ENCODE measurements at places on chromosomes 6 and 20.

- DNase-seq = no peak
Measured at GRCh38 chr6:167787896-167788562, 38.7 kb upstream of the AFDN start.

GRCh38 chr6:144879436-144879835 is 594.3 kb downstream of the UTRN start:
- DNase-seq = no peak

GRCh38 chr6:79440598-79440997 is 96.6 kb downstream of the LCA5 start:
- DNase-seq = no peak

- DNase-seq = no peak
Measured at GRCh38 chr6:82088978-82089771, 158.4 kb downstream of the IBTK start.

DNA sequence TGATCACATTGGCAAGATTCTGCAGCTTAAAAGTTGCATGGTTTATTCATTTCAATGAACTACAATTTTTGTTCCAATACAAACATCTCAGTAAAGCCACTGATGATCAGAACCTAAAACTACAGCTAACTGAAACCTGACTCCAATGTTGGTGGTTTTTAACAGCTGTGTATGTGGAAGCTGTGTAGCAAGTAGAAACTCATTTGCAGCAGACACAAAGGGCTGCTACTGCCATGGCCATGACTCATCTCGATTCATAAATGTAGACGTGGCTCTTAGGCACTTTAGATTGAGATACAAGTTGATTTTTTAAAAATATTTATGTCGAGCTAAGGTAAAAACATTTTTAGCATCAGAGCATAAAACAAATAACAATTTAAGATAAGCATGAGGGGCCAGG is 19.5 kb upstream of the MAP3K4 start:
- DNase-seq = no peak

DNA sequence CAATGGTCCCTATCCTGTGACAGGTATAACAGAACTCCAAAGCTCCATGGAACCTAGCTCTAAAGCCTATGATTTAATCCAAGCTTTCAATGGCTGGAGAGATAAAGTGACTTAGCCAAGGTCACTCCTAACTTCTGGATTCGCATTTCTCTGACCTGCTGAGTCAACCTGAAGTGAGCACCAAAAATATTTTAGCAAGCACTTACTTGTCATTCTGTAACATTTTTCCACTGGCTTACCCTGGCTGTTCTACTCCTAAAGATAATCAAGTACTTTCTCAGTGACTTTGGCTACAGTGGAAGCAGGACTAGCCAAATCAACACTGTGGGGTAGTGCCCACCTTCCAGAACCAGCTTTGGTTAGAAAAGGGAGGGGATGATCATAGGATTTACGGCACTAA is 188.3 kb downstream of the OGFRL1 start:
- no peak for DNase-seq

GRCh38 chr6:83097204-83097603 is 29.7 kb downstream of the DOP1A start:
- DNase-seq = no peak

DNA sequence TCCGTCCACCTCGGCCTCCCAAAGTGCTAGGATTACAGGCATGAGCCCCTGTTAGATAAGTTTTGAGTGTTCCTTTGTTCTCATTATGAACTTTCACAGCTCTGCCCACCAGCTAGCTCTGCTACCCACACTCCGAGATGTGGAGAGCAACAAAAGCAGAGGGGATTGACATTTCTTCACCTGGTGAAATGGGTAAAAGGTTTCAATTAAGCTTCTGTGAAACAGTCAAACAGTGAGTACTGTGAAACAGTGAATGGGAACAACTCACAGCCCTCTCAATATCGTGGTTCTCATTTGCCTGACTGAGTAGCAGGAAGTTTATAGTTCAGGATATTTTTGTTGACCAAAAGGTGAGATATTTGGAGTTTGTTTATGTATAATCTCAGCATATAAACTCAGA is 412.8 kb downstream of the CD83 start:
- no peak for DNase-seq

DNA sequence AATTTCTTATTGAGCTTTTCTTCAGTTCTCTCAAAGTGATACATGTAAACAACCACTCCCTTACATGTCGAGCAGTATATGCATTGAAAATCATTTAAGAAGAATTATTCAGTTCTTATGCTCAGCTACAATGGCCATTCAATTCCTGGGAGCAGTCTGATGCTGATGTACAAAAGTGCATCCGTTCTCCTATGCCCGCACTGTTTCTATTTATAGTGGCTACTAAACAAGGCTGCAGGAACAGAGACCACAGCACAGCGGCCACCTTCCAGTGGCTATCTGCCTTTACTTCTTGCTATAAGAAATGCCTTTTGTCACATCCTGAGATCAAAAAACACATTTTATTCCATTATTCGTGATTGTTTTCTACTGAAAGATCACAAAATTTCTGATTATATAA is 82.2 kb downstream of the FHL5 start:
- DNase-seq = no peak

Data from prostate gland (tissue), 2 donors.